Peyer's patch (tissue), 4 donors: ENCODE measurements at places on chromosomes 11 and 22.

- DNase-seq, result no peak
Observed at GRCh38 chr11:17197431-17197898, 10.3 kb downstream of the PIK3C2A start.

GRCh38 chr11:64743591-64744543 lies at the start of gene RASGRP2:
TSS of gene RASGRP2 (minus strand) at chr11:64744142. CDS start at chr11:64742866, 1,276 bp downstream.
- DNase-seq, result peak; percentile 94

DNA sequence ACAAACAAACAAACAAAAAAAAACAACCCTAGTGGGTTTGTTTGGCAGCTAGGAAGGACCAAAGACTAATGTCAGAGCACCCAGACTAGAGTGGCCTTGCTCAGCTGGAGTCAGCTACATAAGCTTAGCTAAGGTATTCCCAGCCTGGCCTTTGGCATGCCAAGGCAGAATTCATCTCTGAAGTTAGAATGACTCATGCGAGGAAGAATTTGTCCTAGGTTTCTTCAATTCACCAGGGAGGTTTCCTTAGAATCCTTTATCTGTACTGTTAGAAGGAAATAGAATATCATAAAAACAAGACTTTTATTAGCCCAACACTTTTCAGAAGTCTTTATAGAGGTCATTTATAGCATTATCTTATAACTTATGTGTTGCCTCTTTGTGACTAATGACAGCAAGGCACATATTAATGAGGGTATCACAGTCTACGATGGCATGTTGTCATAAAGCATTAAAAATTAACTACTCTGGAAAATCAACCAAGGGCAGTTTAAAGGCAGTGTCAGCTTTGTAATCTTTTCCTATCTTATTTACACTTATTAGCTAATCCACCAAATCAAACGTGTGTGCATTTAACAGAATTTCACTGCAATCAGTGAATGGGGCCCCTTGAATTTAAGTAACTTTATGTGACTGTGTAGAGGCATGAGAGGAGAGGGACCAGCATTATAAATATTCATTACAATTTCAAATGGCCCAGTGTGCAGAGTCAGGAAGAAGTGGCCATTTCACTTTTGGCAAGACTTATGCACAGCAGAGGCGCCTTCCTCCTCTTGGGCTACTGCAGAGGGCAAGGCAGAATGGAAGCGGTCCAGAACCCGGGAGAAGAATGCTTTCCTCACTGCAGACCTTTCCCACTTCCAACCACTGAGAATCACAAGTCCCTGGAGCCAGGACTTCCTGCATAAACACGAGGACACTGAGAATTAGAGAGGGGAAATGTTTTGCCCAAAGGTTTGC lies 36.3 kb downstream of the SLC5A1 start:
- DNase-seq, result no peak

DNA sequence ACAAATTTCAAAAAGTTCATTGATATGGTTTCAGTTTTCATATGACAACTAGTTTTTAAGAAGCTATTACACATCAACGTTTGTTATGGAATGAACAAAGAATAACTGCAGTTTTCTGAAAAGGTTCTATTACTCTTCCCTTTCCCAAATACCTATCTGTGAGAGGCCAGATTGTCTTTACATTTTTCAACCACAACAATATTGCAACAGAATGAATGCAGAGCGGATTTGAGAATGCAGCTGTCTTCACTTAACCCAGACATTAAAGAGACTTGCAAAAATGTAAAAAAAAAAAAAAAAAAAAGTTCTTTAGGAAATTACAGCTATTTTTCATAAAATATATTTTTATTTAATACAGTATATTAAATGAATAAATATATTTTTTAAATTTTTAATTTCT lies 250.8 kb downstream of the DDX10 start:
- no peak for DNase-seq

DNA sequence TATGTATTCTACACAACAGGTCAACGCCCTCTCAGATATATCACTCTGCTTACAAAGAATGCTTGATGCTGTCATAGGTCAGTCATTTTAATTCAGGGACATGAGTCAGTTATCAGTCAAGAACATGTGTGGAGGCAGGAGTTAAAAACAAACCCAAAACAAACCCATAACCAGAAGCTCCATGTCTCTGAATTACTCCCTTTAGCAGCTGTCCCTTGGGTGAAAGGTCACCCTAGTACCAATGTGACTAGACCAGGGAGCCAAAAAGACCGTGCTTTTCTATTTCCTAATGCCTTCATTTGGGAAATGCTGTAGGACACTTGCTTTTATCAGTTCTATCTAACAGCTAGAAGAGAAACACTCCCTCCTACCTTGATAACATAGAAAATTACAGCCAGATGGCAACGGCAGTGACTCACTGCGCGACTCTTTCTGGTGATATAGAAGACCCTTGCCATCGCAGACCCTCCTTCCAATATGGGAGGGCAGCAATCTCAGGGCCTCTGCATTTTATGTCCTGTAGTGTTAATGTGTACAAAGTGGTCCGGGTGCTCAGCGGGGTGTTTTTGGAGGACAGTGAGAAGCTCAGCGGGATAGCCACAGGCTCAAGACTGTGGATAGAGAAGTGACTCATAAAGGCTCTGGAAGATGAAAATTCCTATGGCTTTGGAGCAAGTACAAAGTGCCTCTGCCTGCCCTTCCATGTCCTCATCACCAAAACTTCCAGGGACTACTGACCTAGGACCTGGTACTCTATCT lies 24.8 kb downstream of the APOL5 start:
- no peak for DNase-seq

- DNase-seq, result no peak
Observed at GRCh38 chr11:95092549-95093324, 3.1 kb downstream of the ENDOD1 start.

- no peak for DNase-seq
Observed at GRCh38 chr11:43447151-43447550, 88.4 kb downstream of the TTC17 start.

DNA sequence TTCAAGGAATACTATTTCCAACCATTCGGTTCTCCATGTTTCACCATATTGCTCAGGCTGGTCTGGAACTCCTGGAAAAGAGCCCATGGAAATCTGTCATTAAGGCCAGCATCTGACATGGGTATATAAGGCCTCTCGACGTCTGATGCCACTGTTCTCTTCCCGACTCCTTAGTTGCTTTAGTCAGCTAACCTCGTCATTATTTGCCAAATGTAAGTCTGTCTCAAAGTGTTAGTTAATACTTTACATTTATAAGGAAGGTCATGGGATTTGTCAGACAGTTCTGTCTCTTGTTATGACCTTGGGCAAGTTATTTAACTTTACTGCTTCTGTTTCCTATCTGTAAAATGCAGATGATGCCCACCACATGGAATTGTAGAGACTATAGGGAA lies 1.6 kb downstream of the MRPL48 start:
- DNase-seq, result no peak

DNA sequence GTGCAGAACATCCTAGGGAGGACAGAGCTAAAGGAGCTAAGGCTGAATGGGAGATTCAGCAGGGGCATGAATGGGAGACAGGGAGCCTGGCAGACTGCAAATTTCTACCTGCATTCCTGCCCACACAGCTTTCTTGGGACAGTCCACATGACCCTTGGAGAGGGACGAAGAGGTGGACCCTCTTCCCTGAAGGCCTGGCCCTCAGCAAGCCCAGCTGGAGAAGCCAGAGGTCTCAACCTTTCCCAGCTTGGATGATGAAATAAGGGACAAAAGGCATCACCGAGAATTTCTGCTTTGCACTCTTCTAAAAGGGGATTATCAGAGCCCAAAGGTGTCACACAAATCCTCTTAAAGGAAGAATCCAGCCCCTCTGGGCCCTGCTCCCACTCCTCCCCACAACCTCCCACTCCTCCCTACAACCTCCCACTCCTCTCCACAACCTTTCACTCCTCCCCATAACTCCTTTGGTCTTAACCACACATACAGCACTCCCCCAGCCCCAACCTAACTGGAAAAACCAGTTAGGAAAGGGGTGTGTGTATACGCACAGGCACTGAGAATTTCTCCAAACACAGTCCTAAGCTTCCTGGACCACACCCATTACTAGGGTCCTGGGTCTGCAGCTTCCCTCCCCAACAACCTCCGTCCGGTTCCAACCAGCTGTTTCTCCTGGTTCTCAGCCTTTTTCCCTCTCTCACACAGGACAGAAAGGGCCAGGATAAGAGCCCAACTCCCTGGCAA lies 38.4 kb downstream of the RPL27A start:
- DNase-seq, result no peak

DNA sequence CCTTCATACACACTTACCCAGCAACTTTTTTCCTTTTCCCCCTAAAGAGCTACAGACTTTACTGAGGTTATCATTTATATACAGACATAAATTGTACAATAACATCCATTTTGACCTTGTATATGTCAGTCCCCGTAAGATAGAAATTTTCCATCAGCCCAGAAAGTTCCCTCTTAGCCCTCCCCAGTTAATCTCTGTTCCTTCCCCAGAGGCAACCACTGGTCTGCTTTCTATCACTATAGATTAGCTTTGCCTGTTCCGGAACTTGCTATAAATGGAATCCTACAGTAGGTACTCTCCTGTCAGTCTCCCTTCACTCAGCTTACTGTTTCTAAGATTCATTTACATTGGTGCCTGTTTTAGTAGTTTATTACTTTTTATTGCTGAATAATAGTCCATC lies 54.9 kb downstream of the TSPAN18 start:
- DNase-seq, result no peak

GRCh38 chr11:132242632-132243031 lies 872.2 kb downstream of the NTM start:
- no peak for DNase-seq
